Tibial artery (tissue), 4 donors: ENCODE measurements at places on chromosomes 7 and 10.

DNA sequence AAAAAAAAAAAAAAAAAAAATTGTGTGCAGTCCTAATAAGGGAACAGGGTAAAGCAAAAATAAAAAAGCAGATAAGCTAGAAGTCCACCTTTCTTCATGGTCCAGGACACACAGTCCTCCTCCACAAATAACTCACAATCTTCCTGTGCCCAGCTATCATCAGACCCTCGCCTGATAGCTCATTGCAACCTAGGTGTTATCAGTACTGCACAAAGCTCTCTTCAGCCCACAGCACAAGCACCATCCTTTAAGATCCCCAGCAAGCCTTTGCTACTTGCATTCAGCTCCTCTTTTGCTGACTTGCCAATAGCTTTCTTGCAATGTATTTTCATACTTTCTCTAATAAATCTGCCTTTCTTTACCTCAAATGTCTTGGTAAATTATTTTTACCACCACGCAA lies 5.0 kb downstream of the NDUFA5 start:
- no peak for DNase-seq

- no peak for DNase-seq
Measured at GRCh38 chr7:153588586-153588985, 463.6 kb upstream of the DPP6 start.

GRCh38 chr7:73981933-73982332 lies 46.0 kb upstream of the ELN start:
- no peak for DNase-seq

DNA sequence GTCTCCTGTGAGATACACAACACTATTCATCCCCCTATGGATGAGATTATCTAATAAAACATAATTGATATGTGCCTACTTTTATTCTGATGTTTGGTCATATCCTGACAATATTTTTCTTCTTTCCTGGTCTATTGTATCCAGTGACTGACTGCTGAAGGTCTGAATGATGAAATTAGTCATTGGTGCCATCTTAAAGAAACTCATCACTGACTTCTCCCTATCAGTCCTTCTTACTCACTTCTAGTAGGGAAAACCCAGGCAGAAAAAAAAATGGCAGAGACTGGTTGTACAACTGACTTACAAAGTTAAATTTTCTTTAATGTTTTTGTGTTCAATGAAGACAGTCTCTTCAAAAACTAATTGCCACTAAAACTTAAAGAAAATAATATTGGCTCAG lies 377.4 kb downstream of the HTR7 start:
- no peak for DNase-seq

DNA sequence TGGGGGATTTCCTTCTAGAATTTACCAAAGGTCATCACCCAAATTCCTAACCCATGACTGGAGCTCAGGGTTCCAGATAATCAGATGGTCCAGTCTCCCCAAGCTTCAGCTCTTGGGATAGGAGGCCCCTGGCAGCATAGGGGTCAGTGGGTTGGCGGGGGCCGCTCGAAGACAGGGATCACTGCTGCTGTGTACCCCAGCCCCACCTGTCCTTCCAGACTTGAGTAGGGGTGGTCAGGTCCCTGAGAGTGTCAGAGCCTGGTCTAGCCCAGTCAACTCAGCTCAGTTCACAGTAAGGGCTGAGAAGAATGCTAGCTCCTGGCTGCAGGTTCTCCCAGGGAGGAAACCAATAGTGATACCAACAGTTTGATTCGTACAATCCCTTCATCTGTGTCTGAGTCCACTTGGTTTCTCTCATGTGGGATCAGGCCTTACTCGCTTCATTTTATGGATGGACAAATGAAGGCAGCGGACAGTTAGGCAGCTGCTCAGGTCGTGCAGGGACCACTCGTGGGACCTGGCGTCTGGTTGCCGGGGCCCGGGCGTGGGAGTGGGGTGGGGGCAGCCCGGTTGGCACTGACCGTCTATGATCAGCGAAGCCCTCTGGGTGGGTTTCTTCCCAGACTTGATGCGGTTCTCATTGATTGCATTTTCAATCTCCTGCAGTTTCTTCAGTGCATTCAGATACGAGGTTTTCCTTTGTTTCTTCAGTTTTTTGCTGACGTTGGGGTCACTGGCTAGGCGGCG lies 78.9 kb downstream of the PRPF18 start:
- DNase-seq = no peak

GRCh38 chr7:17396692-17397091 lies 98.2 kb downstream of the AHR start:
- no peak for DNase-seq

GRCh38 chr7:26657686-26658388 lies 206.6 kb downstream of the SKAP2 start:
- DNase-seq = no peak

DNA sequence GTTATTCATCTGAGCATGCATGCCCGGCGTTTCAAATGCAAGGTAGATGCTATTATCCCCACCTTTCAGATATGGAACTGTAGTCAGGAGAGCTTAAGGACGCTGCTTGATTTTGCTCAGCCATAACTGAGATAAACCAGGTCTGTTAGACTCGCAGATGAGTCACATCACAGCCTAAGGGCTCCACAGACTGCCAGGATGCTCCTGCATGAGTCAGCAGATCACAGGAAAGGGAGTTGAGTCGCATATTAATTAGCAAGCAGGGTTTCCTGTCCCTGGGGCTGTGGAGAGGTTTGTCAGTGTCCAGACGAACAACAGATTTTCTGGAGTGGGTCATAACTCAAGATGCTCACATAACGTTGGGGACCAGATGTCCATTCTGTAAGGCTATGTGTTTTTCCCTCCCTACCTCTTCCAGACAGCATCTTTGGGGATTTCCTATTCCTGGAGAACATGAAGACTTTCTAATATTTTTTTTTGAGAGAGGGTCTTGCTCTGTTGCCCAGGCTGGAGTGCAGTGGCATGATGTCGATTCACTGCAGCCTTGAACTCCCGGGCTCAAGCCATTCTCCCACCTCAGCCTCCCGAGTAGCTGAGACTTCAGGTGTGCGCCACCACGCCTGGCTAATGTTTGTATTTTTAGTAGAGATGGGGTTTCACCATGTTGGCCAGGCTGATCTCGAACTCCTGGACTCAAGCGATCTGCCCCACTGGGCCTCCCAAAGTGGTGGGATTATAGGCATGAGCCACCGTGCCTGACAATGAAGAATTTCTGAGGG lies 36.7 kb downstream of the PFKFB3 start:
- DNase-seq = no peak
